ENCODE measurements at places on chromosomes 5 and 9.
A peak's percentile ranks its signal among the peaks of the same experiment; 100 is the strongest.

DNA sequence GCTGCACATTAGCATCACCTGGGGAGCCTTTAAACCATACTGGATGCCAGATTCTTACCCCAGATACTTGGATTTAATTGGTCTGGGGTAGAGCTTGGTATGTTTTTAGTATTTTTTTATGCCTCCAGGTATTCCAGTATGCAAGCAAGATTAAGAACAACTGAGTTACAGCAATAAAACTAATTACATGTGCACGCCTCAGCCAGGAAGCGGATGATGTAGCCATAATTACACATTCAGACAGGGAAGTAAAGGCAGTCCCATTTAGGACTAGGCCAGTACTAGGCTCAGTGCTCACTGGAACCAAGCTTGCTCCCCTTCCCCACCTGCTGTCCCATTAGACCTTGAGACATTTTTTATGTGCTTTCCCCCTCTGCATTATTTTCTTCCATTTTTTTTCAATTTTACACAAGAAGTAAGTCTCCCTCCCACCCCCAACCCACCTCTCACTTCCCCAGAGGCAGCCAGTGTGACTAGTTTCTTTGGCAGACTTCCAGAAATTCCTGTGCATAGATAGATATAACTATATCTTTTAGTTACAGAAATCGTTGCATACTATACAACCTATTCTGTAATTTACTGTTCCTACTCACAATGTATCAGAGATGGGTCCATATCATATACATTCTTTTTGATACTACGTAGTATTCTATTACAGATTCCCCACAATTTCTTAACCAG, 7.1 kb upstream of the GNAQ start:
- DNase-seq = no peak

- no peak for DNase-seq
These were observed 209.5 kb upstream of the S1PR3 start for GRCh38 chr9:88781628-88782391.

DNA sequence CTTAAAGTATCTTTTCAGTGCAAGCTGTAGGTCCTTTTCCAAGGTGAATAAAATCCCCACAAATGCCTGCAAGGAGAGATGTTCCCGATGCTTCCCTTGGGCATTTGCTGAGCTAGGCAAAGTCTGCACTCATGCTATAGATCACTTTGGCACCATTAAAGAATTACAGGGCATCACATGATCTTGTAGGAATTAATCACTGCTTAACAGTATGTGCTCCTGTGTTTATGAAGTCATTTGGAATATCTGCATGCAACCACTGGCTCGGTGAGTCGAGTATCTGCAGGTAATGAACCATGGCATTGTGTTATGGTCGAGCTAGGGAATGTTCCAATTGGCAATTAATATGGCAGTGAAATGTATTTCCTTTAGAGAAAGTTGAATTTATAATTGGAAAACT, 615.1 kb downstream of the TLE1 start:
- DNase-seq = no peak

GRCh38 chr5:158115468-158115867, 256.5 kb upstream of the CLINT1 start:
- no peak for DNase-seq

- DNase-seq = no peak
These were observed 29.5 kb downstream of the SLC46A2 start for GRCh38 chr9:112861155-112861554.

DNA sequence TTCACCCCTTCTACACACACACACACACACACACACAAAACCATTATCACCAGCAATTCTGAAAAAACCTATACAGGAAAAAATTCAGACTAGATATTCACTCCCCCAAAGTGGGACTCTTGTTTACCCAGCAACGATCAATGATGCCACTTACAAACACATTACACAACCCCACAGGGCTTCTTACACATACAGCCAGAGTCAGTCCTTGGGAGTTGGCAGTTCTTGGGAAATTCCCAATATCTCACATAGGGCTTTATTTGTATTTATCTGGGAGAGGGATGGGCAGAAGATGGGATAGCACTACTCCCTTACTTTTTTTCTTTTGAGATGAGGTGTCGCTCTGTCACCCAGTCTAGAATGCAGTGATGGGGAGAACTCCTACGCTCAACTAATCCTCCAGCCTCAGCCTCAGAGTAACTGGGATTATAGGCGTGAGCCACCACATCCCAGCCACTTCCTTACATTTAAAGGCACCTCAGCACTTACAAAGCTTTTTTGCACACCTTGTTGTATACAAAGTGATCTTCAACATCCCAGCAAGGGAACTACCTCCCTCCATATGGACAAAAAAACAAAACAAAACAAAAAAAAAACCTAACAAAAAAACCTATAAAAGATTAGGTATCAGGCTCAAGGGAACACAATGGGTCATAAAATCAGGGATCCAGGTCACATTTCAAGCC, 168.4 kb downstream of the TSSK1B start:
- DNase-seq = no peak

DNA sequence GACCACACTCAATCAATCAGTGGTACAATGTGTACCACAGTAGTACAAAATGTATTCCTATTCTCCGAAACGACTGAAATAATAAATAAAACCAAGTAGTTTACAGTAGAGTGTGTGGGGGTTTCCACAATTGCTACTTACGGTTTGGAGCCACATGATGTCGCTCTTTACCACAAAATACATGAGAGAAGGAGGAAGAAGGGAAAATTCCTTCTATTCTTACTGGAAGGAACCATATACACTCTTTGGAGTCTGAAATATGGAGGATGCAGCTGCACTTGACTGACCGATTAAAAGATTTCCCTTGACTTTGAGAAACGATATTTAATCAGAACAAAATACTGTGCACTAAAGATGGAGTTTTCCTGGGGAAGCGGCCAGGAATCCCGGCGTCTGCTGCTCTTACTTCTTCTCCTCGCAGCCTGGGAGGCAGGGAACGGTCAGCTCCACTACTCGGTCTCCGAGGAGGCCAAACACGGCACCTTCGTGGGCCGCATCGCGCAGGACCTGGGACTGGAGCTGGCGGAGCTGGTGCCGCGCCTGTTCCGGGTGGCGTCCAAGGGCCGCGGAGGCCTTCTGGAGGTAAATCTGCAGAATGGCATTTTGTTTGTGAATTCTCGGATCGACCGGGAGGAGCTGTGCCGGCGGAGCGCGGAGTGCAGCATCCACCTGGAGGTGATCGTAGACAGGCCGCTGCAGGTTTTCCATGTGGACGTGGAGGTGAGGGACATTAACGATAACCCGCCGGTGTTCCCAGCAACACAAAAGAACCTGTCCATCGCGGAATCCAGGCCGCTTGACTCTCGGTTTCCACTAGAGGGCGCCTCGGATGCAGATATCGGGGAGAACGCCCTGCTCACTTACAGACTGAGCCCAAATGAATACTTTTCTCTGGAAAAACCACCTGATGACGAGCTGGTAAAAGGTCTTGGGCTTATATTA, at the start of gene PCDHA4:
TSS of gene PCDHA4 (plus strand) at position 235 of the 942 bp plus-strand sequence.
- peak; percentile 15 for DNase-seq

- DNase-seq = no peak
These were observed 51.6 kb downstream of the DOCK8 start for GRCh38 chr9:266228-266627.

DNA sequence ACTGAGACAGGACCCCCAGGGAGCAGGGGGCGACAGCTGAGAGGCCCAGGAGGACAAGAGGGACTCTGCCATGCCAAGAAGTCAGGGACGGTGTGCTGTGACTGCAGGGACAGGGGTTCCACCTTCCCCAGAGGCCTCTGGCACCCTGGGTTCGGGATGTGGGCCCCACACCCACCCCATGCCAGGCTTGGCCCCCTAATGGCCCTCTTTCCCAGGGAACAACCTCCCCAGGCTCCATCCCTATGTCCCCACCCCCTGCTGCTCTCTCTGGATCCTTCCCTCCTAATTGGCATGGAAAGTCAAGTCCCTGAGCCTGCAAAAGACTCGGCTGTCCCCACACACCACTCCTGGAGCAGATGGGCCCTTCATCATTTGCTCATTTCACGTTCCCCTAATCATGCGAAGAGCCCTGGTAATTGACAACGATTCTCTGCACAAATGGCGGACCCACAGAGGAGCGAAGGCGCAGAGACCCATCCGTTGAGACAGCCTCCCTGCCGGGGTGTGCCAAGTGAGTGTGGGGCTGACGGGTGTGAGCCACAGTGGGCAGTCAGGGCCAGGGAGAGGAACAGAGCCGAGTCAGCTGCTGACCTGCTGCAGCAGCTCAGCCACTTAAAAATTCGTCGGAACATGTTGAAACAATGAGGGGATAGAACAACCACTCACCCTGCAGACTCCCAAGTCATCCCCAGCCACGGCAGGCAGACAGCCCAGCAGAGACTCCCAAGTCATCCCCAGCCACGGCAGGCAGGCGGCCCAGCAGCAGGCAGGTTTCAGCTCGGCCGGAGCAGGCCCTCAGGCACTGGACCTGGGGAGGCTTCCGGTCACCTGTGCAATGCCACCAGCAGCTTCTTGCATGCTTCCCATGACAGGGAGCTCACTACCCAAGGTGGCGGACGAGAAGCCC, 109.0 kb downstream of the VAV2 start:
- no peak for DNase-seq

DNA sequence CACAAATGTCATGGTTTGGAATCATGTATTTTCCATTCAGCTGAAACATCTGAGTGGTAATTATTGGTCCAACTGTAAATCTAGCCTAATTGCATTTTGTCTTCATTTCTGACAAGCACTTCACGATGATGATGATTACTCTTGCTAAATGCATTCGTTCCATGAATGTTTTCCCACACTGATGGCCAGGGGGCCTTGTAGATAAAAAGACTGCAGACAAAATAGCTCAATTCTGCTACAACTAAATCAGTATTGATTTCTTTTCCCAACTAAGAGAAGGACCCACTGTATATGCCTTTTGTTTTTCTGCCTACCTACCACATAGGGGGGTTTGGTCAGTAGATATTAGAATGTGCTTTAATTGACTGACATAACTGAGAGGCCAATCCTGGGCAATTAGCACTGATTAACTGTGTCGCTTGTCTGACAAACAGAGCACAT, 1351.3 kb upstream of the NUDT12 start:
- no peak for DNase-seq

DNA sequence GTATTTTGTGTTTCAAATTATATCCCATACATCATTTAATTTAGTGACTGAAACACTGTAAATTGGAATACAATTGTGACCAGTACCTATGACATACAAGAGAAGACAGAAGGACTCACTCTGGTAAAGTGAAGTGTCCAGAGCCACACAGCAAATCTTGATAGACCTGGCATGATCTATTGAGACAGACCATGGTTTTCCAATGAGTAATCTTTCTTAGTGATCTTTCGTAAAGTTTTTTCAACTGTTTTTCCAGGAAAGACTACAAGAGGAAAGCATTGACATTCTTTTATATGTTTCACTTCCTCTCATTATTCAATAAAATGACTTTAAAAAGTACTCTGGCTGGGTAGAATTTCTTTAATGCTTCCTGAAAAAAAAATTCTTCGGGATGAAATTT, 43.3 kb upstream of the ALDH1A1 start:
- DNase-seq = no peak

DNA sequence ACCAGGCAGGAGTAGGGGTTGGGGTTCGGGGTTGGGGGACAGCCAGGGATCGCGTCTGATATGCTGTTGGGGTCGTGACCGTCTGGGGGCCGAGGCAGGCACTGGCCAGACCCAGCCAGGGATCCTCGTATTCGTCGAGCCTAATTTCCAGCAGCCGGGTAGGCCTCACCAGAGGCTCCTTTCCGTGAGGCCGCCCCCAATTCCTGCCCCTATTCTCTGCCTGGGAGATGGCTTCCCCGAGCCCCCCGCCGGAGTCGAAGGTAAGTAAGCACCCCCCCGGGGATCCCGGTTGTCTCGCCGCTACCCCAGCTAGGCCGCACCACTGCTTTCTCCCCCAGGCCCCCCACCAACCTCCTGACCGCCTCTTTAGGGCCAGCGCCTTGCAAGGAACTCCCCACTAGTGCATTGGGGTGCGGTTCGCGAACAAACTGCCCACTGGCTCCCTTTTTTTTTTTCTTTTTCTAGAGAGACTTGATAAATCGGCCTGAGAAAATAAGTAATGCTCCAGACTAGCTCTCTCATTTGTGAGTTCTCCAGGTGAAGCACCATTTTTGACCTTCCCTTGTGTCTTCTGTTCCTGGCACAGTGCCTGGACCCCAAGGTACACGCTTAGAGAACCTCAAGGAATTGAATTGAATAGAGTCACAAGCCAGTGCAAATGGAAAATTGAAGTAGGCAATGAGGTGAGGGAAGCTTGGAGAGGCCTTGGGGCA, 435 bp downstream of the ZNF189 start:
- peak; percentile 27 for DNase-seq

GRCh38 chr5:6504677-6505415, 56.2 kb downstream of the UBE2QL1 start:
- no peak for DNase-seq

GRCh38 chr5:54834121-54834842, 151.1 kb downstream of the ESM1 start:
- no peak for DNase-seq

GRCh38 chr9:4295160-4295559, 4.7 kb downstream of the GLIS3 start:
- DNase-seq = no peak

GRCh38 chr5:14834584-14835550, 36.7 kb downstream of the ANKH start:
- no peak for DNase-seq

DNA sequence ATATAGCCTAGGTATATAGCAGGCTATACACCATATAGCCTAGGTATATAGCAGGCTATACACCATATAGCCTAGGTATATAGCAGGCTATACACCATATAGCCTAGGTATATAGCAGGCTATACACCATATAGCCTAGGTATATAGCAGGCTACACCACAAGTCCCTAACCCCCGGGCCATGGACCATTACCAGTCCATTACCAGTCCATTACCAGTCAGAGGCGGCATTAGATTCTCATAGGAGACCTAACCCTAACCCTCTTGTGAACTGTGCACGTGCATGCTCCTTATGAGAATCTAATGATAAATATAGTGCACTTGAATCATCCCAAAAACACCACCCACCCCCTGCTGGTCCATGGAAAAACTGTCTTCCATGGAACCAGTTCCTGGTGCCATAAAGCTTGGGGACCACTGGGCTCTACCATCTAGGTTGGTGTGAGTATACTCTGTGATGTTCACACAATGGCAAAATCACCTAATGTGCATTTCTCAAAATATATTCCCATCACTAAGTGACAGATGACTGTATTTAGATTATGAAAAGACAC, 4.7 kb downstream of the PLIN2 start:
- no peak for DNase-seq

DNA sequence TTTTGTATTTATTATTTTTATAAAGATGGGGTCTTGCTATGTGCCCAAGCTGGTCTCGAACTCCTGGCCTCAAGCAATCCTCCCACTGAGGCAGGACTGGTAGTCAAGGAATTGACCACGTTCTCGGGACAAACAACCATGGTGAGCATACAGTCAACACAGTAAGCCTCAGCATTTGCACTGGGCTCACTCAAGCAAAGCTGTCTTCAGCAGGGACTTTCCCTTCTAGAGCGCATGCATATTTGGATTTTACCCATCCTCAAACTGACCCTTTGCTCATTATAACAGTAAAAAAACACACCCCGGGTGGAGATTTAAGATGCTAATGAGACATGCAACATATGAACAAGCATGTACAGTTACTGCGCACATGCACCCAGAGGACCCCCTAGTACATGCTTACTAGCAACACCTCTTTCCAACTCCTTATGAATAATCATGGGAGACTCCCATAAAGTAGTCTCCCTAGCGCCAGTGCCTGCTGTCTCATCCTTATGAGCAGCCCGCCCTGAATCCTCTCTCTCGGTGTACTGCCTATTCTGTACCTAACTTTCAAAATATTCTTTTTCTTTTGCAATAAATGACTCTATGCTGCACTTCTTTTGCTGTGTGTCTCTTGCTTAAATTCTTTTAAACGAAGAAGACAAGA, 41.5 kb downstream of the C5orf22 start:
- DNase-seq = peak; percentile 9

GRCh38 chr9:34991607-34992375, 2.2 kb downstream of the DNAJB5 start:
- no peak for DNase-seq
